IMR-90 (cell line): ENCODE measurements at places on chromosomes 1 and 21.

GRCh38 chr1:18691648-18692047, 61.0 kb downstream of the PAX7 start:
- no peak for DNase-seq

DNA sequence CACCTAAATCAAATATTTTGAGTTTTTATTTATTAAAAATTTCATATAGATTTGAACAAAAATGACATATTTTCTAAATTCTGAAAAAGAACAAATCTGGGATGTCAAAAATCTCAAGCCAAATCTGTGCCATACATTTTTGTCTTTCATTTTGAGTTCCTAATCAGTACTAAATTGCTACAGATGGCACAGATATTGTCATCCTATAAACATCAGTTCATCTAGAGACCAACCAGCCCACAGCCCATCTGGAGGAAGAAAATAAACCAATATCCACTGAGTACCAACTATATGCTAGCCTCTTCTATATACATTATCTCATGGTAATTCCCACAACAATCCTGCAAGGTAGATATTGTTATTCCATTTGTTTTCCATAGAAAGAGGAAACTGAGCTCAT, 156.8 kb upstream of the ATP1B1 start:
- no peak for DNase-seq

- DNase-seq, result no peak
Measured at GRCh38 chr1:71014178-71014579, 33.4 kb downstream of the PTGER3 start.

DNA sequence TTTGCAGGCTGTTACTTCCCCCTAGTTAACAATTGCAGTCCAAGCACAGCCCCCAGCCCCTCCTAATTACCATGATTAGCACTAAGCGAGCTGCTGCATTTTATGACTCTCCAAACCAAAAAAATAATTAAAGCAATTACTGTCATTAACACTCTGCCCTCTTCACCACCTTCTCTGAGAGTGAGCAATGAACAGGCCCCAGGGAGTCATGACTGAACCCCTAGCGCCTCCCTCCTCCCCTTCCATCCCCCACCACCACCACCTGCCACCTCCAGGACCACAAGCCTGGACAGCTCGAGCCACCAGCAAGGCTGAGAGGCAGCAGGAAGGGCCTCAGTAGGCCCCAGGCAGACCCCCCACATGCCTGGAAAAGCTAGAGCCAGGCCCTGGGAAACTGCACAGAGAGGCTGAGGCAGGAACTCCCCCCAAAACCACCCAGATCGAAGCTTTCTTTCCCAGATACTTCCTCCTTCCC, 35.5 kb upstream of the ZC3H12A start:
- no peak for DNase-seq

GRCh38 chr1:39236971-39237370, 32.5 kb downstream of the MACF1 start:
- no peak for DNase-seq

DNA sequence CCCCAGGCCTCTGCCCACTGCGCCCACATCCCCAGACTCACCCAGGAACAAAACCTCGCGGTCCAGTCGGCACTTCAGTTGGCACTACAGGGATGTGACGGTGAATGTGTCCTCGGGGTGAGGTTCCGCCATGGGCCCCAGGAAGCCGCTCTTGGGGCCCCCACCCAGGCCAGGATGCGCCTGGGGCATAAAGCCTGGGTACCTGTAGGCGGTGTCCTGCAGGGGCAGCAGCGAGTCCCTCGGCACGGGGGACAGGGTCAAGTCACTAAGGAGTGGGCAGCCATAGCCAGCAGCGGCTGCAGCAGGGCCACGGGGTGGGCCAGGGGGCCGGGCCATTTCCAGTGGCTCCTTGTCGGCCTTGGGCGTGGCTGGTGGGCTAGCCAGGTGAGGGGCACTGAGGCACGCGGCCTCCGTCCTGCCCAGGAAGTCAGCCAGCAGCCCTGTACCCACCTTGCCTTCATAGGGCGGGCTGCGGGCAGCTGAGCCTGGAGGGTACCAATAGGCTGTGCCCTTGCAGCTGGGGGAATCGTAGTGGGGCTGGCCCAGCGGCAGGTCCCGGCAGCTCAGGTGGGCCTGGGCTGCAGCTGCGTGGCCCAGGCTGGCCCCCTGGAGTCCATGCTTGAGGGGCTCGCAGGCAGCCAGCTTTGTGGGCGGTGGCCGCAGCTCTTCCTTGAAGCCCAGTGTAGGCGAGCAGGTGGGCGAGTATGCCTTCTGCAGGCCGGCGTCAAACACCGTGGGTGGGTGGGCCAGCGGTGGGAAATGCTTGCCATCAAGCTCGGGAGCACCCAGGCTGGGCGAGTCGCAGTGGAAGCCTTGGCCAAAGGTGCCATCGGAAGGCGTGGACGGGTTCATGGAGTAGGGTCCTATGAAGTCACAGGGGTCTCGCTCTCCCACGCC, 56.5 kb downstream of the AHDC1 start:
- no peak for DNase-seq

- DNase-seq, result no peak
Measured at GRCh38 chr1:227094249-227094966, 154.3 kb downstream of the COQ8A start.

DNA sequence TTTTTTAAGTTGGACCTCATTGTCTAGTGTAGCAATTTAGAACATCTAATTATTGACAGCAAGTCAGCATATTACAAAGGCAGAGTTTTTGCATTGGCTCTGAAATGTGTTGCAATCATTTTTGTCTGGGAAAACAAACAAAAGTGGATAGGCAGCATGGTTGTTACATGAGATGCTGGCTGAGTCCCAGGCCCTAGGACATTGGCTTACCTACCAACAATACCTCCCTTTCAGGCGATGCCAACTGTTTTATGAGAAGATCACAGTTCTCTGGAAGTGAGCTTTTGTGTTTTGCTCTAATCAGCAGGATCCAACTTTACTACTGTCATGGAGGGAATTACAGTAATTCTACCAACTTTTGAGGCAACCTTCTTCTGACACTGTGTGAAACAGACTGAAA, 71.5 kb upstream of the CXADR start:
- DNase-seq, result peak; percentile 42

GRCh38 chr1:157878059-157878458, 36.5 kb upstream of the CD5L start:
- peak; percentile 35 for DNase-seq

DNA sequence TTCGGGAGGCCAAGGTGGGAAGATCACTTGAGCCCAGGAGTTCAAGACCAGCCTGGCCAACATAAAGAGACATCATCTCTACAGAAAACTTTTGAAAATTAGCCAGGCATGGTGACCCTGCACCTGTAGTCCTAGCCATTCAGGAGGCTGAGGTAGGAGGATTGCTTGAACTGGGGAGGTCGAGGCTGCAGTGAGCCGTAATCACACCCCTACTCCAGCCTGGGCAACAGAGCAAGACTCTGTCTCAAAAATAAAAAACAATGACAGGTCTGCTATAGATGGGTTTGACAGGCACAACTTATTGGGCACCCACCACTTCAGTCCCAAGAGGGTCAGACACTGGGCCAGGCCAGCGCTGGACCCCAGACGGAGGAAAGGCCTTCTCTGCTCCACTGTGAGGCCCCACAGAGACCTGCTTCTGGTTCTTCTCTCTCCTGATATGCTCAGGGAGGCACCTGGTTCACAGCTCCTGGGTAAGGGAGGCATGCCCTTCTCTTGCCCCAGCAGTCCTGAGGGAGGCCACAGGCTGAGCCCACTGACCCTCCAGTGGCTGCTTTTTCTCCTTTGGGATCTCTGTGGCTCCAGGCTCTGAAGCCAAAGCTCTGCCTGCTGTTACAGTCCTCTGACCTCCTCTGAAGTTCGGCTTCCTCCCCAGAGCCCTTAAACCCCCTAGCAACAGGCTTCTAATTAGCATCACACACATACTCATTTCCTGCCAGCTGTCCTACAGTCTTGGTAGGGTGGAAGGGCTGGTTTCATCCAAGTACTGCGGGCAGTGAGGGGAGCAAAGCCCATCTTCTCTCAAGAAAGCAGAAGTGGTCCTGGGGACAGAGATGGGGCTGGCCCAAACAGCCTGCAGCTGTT, 14.4 kb downstream of the S100A16 start:
- DNase-seq, result peak; percentile 78

DNA sequence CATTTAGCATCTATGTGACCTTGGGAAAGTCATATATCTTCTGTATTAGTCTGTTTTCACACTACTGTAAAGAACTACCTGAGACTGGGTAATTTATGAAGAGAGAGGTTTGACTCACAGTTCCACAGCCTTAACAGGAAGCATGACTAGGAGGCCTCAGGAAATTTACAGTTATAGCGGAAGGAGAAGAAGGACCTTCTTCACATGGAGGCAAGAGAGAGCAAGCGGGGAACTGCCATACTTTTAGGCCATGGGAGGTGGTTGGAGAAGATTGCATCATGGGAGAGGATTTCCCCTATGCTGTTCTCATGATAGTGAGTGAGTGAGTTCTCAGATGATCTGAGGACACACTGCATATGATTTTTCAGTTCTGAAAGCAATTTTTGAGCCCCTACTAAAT, 87.9 kb downstream of the CLEC20A start:
- DNase-seq, result peak; percentile 8

DNA sequence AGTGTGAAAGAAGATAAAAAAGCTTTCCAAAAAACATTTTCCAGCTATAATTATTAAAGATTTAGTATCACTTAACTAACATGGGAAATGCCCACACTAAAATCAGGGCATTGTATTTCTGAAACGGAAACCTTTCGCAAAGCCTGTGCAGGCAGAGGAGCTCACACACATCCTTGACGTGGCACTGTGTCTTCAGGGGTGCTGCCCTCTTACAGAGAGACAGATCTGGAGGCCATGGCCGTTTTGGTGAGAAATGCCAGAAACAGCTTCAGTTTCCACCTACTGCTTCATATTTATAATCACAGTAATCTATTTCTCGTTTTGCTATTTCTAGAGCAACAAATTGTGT, 26.7 kb downstream of the ATP1B1 start:
- DNase-seq, result no peak

GRCh38 chr1:62672029-62672428, 16.2 kb downstream of the DOCK7 start:
- no peak for DNase-seq

- DNase-seq, result no peak
Measured at GRCh38 chr1:93689521-93690223, 8.0 kb upstream of the BCAR3 start.

DNA sequence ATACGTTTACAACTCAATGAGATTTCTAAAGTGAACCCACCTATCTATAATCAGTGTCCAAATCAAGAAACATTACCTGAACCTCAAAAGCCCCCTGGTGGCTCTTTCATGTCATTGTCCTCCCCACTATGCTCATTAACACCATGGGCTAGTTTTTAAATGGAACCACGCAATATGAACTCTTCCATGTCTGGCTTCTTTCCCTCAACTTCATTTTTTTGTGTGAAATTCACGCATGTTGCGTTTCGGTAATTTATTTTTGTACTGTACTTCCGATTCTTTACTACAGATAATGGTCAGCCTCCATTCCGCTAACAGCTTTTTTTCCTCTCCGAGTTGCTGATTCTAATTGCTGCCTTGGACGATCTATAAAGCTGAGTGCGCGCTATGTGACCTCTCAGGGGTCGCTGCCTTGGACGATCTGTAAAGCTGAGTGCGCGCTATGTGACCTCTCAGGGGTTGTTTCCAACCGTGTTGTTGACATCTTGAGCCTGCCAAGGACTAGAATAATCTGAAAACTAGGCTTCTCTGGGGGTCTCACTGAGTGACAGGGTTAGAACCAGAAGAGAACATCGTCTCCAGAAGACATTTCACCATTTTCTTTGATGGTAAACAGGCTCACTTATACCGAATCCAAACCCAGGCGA, 1.1 kb upstream of the CACYBP start:
- peak; percentile 36 for DNase-seq

DNA sequence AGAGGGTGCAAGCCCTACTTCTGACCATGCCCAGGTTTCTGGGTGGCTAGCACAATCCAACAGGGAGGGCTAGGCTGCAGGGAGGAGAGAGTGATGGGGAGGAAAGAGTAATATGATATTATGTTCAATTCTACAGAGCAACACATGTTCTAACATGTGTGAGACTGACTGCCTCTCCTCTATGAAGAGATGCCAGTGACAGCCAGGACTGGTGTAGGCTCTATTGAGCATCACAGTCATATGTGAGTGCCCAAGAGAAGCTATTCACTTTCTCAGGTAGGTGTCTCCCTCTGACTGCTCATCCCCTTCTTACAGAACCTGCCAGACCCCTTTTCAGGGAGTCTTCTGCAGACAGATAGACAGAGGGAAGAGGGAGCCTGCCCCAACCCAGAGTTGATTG, 446.1 kb downstream of the SIPA1L2 start:
- no peak for DNase-seq

DNA sequence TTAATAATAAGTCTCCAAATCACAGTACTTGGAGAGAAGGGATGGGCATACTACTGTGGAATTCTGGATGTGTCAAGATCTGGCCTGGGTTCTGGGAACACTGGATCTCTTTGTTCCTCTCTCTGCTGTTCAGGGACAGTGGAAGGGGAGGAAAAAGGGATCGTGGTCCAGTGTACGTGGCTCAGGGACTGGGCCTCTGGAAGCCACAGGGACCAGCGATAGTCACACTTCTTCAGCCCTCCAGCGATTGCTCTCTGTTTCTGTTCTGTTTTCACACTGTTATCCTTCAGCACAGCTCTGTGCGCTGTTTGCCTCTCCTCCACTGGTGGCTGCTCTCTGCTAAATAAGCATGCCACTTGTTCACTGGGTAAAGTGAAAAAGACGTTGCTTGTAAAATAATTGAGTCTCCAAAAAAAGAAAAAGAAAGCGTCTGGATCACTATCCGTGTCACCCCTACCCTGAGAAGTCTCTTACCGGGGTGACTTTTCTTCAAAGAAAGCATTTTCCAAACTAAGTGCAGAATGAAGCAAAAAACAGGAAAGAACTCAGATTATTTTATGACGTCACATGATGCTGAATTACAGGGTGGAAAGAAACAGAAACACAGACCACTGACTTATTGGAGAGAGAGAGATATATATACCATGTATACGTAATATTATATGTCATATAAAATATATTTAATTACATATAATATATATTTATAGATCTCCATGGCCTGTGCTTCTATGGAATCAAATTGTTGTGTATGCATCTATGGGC, 279.4 kb downstream of the RGS7 start:
- no peak for DNase-seq

DNA sequence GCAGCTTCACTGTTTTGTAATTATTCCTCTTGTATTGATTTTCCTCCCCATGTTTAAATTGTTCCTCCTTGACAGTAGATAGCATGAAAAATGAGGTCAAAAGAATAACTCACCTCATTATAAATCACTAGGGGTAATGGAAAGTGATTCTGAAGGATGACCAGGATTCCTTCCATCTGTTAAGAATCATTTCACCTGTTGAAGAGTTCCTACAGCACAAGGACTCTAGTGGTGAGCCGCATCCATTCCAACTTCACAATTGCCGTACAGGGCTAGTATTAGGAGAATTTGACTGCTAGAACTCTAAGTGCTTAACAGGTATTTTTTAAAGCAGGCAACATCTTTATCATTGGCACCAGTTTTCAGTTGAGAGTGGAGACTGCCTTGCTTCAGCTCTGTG, 13.7 kb downstream of the PPP1R12B start:
- DNase-seq, result no peak

DNA sequence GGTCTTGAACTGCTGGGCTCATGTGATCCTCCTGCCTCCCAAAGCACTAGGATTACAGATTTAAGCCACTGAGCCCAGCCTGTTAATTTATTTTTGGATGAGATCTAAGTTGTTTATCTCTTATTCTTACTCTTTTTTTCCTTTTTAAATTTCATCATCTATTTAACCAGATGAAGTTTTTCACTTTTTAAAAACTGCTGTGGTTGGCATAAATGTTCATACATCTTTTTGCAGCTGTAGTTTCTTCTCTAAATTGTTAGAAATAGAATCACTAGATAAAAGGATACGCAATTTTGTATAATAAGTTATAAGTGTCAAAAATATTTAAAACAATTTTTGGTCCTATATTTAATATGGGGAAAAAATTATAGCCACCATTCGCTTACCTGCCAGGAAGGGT, 80.3 kb upstream of the GPR88 start:
- no peak for DNase-seq

- DNase-seq, result no peak
Measured at GRCh38 chr1:17315542-17316130, 7.6 kb downstream of the PADI4 start.
